ENCODE measurements at places on chromosomes 2 and 18.

- no peak for DNase-seq
Observed at GRCh38 chr2:236600892-236601291, 31.3 kb downstream of the ACKR3 start.

DNA sequence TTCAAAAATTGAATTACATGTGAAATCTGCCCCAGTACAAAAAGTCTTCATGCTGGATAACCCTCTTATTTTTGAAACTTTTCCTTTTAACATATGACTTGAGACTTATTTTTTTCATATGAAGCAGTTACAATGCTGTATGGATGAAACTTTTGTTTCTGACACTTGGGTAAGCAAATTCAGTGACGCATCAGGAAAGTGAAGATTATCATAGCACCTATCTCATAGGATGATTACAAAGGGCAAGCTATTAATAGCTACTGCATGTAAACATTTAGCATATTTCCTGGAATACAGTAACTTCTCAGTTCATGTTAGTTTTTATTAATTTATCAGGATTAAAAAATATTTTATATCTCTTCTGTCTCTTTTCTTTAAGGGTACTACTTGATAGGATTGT, 1109.2 kb downstream of the LRP1B start:
- no peak for DNase-seq

GRCh38 chr2:38605298-38605830, 2.6 kb upstream of the HNRNPLL start:
- DNase-seq: no peak

DNA sequence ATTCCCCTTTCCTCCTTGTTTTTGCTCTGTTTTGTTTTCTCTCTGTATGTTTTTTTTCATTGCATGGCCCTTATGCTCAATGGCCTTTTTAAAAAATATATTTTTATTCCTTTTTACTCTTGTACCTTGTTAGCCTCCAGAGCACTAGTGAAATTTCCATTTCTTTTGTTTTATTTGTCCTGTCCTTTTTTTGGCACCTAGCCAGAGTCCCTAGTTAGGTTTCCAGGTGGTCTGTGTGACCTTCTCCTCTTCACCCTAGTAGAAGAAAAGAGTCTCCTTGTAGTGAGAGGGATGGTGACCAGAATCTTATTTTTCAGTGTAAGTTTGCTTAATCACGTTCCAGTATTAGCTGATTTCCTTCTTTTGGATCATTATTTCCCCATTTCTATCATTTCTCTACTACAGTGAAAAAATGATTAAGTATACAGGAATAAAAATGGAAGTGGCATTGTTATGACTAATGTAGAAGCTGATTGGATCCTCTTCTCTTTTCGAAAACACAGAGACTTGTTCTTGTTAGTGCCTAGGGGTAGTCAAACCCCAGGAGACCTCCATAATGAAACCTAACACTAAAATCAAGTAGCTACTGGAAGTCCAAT, 65.9 kb downstream of the NBEAL1 start:
- no peak for DNase-seq

GRCh38 chr18:40157120-40157519, 1797.9 kb upstream of the PIK3C3 start:
- no peak for DNase-seq

- no peak for DNase-seq
Observed at GRCh38 chr2:215218587-215219577, 80.5 kb upstream of the ABCA12 start.

DNA sequence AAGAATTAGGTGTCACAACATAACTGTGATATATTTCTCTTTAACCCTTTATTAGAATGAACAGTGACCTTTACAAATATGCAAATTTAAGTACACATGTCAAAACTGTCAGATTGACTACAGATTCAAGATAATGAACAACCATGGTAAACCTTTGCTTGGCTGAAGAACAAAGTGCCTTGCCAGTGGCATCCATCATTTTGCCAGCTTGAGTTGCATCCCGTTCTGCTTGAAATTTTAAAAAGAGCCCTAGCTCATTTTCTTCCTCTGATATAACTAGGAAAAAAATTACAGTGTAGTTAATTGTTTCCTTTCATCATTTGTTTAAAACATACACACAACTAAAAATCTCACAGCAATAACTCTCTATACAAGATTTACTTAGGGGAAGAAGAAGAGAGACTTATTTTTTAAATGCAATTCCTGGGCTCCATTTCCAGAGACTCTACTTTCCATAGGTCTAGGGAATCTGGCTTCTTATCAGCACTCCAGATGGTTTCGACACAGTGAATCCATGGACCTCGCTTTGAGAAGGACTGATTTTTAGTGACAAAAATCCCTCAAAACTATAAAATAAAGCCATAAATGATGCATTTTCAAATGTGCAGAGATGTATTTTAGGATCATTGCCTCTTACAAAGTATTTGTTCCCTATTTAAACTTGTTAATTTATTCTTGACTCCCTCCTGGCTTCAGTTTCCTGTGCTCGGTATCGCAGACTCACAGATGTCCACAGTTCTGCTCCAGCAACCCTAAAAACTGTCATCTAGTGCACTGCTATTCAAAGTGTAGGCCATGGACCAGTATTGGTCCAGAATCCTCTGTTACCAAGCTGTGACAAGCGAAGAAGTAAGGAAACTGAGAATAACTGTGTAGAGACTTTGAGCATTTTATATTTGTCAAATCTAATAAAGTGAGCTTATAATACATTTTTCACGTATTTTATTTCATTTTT, 50.1 kb downstream of the ICA1L start:
- no peak for DNase-seq

DNA sequence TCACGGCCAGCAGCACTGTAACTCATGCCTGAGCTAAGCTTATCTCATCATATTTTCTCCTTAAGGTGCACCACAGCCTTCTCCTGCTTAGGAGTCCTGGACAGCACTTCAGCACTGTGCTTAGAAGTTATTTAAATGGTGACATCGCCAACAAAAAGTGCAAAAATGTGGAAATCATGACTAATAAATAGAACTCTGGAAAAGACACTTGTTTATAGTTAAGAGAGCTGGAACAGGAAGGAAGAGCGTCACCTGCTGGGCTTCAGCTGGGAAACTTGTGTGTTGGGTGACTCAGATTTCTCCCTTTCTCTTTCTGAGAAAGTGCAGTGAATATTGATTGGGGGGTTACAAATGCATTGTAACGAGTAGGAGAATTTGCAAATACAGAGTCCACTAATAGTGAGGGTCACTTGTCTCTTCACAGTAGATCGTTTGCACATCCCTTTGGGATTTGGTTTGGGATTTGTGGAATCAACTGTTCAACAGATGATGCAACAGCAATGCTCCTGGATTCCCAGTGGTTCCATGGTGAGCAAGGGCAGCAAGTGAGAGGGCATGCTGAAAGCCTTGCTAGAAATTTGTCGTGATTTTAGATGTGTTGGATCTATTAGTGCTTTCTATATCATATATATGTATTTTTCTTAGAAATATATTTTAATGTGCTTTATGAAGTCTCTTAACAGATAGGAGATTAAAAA, 84.2 kb downstream of the DOK6 start:
- peak; percentile 10 for DNase-seq

DNA sequence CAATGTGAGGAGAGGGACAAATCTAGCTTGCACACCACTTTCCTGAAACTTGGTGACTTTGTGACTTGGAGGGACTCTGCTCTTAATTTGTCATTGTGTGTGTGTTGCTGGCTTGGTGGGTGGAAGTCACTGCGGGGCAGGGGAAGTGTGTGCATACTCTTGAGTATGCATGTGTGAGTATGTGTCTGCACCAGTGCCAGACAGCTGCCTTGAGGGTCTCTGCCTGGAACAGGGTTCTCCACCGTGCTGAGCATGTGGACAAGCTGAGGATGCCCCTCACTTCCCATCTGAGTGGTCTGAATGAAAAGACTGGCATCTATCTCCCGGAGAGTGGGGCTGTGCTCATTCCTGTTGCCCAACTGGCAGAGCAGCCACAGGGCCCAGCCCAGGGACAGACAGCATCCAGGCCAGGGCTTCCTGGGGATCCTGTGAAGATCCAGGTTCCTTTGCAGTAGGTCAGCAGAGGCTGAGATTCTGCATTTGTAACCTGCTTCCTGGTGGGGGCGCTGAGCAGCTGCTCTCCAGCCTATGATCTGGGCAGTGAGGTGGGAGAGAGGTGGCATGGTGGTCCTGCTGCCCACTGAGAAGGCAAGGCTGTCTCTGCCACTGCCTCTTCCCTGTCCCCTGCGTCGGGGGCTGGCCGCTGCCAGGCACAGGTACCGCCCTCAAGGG, 138.9 kb upstream of the HAAO start:
- DNase-seq: no peak

- no peak for DNase-seq
Observed at GRCh38 chr2:109275120-109276012, 146.4 kb downstream of the SH3RF3 start.

GRCh38 chr2:241153616-241154015, 3.3 kb downstream of the PPP1R7 start:
- no peak for DNase-seq
